ENCODE measurements at places on chromosomes 2 and 18. TPM values are rescaled to one million over a fixed set of nuclear protein-coding genes. Genes with fewer than 3 reads are reported as not detected.

FARP2 gene
- 34.3 TPM for total RNA-seq

DNA sequence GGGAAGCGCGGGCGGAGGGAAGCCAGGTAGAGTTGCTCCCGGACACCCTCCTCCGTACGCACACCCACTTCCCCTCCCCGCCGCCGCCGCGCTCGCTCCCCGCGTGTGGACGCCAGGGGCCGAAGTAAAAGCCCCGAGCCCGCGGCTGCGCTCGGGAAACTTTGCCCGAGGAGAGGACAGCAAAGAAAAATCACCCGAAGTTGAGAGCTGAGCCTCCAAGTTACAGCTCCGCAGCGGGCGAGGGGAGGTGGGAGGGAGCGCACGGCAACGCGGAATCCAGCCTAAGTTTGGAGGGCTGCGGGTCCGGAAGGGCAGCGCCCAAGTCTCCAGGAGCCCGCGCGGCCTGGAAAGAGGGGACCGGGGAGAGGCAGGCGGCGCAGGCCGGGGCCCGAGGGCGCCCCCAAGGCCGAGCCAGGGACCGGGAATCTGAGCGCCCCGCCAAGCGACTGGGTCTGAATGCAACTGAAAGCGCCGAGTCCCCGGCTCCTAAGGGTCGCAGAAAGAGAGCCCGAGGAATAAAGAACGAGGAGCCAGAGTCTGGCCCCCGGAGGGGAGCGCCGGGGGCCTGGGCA, 706 bp upstream of the BCL11A start:
- DNase-seq = peak; percentile 58

SPATA3 gene
- not detected for total RNA-seq

- DNase-seq = no peak
Measured at GRCh38 chr18:62611453-62612288, 88.8 kb downstream of the ZCCHC2 start.
